ENCODE measurements at places on chromosomes 3 and 15.
A peak's percentile ranks its signal among the peaks of the same experiment; 100 is the strongest.

- no peak for DNase-seq
Observed at GRCh38 chr15:25847051-25847450, 16.1 kb downstream of the ATP10A start.

GRCh38 chr3:111802163-111802625, 56.9 kb upstream of the PHLDB2 start:
- no peak for DNase-seq

- DNase-seq = no peak
Observed at GRCh38 chr3:45763303-45763675, 33.0 kb downstream of the SLC6A20 start.

GRCh38 chr15:47355759-47356158, 361.5 kb upstream of the SEMA6D start:
- no peak for DNase-seq

- DNase-seq = peak; percentile 92
Observed at GRCh38 chr3:9946112-9947024, 5.8 kb downstream of the PRRT3 start.

DNA sequence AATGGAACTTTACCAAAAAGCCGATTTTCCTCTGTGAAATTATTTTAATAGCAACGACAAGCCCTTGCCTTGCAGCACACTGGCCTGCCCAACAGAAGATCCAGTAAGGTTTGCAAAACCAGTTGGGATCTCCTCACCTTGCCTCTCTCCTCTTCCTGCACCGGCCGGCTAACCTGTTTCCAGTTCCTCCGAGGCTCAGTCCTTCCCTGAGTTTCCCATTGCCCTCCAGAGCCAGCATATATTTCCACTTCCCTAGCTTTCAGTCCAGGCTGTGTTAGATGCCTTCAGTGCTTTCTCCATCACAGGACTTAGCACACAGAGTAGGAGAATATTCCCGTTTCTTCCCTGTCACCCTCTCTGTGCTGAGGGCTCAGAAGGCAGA, 60.3 kb downstream of the NOX5 start:
- no peak for DNase-seq

DNA sequence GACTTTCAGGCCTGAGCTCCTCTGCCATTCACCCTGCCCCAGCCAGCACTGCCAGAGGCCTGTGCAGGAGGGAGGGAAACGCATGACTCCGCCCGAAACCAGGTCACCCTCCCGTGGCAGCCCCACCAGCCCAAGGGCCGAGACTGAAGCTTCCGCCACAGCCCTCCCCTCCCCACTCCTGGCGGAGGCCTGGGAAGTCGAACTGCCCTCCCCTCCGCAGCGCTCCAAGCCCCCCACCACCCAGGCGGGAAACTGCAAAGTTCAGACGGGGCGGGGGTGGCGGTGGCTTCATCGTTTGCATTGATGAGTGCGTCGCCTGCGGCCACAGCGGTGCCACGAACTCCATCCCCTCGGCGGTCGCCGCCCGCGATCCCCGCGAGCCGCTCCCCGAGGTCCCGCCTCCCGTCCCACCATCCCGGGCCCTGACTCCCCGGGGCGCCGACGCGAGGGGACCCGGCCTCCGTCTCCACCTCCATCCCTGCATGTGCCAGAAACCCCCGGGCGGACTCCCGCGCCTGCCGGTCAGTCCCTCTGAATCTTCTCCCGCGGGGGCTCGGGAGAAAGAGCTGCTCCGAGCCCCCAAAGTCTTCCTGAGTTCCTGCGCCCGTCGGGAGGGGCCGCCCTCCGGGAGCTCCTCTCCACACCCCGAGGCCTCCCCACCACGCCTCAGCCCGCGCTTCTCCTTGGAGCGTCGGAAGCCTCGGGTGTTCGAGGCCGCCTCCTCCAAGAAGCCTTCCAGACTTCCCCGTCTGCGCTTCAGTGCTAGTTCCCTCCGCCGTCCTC, 698 bp downstream of the MELTF start:
- no peak for DNase-seq

DNA sequence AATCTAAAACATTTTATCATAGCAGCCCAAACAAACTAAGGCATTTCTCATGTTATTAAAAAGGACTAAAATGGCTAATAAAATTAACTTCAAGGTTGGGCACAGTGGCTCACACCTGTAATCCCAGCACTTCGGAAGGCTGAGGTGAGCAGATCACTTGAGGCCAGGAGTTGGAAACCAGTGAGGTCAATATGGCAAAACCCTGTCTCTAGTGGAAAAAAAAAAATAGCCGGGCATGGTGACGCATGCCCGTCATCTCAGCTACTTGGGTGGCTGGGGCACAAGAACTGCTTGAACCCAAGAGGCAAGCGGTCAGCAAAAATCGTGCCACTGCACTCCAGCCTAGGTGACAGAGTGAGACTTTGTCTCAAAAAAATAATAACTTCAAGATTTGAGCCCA, 110.2 kb downstream of the NR2E3 start:
- no peak for DNase-seq

DNA sequence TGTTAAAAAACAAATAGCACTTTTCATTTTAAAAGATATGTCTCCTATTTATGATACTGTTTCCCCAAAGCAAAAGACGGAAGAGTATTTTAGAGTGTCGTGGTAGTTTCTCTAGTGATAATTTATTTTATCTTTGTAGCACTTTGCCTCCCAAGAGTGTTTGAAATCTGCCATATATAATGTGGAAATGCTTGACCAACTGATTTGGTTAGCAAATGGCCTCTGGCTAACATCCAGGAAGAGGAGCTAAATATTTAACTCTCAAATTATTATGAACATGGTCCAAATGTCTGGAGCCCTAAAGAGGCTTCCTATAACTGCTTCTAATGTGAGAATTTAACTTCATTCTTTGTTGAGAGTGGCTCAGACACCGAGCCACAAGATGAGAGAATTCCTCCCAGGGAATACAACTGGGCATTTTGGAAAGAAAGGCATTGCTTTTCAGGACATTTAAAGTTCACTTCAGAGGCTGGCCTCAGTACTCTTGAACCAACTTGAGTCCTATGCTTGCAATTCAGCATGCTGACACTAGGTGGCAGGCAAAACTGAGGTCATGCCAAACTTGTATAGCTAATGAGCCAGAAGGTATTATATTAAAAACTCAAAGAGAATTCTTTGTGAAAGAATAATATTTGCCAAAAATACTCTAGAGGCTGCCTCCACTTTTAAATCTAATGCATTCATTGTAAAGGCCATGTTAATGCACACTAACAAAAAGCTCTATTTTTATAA, 104.5 kb downstream of the RARB start:
- DNase-seq = no peak

- no peak for DNase-seq
Observed at GRCh38 chr3:183526838-183527427, 28.6 kb downstream of the KLHL6 start.

DNA sequence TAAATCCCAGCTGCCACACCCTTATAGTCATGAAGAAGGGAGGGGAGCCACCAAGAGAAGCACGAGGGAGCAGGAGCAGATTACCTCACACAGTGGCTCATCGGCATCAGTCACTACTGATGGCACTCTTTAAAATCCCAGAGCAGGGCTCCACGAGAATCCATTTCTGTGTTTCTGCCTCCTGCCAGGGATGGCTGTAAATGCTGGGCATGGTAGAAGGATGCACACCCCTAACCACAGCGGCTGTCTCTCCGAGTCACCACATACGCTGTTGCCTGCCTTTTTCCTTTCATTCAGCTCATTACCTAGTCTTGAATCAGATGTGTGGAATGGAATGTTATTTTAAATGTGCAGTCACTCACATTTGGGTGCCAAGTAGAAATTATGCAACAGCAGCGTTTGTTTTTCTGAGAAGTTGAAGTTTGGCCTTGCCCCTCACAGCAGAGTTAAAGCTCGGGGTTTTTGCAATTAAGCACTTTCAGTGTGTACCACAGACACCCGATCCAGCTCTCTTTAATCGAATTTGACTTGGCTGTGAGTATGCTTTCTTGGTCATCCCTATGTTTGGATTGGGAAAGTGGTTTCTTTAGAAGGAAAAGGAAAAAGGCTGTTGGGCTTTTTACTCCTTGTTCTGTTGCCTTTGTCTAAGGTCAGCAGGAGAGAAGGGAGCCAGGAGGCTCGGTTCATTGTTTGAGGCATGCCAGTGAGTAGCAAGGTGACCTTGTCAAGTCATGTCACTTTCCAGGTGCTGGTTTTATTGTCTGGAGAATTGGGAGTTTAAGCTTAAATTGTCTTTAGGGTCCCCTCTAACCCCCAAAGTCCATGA, 284.2 kb upstream of the TPM1 start:
- peak; percentile 76 for DNase-seq

GRCh38 chr3:65625305-65625704, 413.4 kb downstream of the MAGI1 start:
- DNase-seq = no peak

DNA sequence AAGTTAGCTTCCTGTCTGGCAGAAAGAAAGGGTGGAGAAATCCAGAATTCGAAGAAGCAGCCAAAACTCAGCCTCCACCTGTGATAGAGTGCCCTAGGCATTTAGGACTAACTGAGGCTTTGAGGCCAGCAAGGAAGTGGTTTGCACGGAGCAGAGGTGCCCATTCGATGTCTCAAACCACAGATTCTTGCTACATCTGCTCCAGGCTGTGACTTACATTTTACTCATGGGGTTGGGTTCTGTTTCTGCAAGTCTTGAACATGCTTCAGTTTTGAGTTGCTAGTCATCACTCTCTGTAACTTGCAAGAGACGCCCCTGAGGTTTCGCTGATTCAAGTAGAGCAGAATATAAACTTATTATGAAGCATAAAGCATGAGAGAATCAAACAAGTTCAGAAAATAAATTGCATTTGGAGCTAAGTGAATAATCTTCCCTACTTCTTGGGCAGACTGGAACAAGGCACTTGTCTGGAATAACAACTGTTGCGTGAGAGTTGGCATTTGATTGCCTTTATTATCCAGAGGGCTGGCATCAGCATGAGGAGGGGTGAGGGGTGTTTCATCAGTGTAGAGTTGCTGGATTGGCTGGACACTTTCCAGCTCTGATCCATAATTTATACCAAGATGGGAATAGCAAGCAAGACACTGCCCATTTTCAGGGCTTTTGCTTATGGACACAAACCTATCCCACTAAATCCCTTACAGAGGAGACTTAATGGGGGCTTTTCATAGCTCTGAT, 256.5 kb downstream of the AGBL1 start:
- no peak for DNase-seq

DNA sequence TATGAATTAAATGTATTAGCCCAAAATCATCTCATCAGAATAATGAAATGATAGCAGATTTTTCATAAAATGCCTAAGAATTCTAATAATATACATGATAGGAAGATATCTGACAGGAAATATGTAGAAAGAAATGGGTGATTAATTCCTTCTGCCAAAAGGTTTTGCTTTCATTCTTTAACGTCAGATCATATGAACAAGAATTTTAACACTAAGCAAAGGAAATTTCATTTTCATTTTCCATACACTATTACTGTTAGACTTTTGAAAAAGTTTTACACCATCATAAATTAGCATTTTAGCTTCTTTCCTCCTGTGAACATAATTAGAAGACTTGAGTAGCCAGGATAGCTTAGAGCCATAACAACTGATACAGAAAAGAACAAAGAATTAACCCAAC, 1099.9 kb downstream of the NSUN3 start:
- no peak for DNase-seq

- DNase-seq = no peak
Observed at GRCh38 chr3:134650431-134651346, at the start of gene KY. Gene KY, minus strand, starts transcription at chr3:134651022. Its CDS starts 62 bp downstream, at chr3:134650960.

- no peak for DNase-seq
Observed at GRCh38 chr3:72080095-72080494, 295.1 kb upstream of the PROK2 start.

DNA sequence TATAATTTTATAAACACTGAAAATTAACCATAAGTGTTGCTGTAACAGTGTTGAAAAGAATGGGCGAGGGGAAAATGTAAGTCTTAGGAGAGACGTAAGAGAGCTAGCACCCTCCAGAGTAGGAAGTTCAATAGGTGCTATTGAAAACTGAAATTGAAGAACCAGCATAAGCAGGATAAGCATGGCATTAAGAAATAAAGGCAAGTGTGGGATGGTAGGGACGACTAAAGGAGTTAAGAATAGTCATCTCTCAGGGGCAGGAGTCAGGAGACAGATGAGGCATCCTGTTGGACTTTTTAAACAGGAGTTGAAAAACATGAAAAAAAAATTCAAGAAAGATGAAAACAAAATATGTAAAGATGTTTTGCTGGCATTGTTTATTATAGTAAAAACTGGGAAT, 43.5 kb downstream of the ABHD2 start:
- no peak for DNase-seq

DNA sequence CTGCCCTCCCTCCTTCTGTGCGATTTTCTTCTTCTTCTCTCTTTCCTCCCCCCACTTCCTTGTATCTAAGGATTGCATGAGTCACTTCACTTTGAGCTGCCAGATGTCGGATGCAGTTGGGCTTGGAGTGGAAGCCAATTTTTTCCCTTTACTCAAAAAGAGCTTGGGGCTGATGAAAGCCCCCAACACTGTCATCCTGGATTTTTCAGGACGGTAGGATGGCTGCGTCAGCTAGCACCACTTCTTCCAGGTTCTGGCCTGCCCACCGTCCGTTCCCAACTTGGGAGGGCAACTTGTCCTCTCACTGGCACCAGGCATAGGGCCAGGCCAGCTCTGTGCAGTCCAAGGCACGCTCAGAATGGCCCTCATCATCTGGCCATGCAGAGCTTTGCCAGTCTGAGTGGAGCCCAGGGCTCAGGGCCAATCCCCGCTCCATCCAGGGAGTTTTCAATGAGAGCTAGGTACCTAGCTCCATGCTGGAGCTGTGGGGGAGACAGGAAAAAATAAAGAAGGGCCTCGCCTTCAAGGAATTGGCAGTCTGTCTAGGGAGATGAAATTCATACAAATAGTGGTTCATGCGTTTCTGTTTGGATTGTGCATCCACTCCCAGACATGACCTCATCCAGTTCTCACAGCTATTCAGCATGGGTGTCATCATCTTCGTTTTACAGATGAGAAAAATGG, 47.7 kb upstream of the INSYN1 start:
- DNase-seq = peak; percentile 81

Measured in coronary artery (tissue), 2 donors.